ENCODE measurements at places on chromosomes 11 and 22.

GRCh38 chr22:50523806-50524675 lies 1.4 kb downstream of the SCO2 start:
- no peak for DNase-seq

DNA sequence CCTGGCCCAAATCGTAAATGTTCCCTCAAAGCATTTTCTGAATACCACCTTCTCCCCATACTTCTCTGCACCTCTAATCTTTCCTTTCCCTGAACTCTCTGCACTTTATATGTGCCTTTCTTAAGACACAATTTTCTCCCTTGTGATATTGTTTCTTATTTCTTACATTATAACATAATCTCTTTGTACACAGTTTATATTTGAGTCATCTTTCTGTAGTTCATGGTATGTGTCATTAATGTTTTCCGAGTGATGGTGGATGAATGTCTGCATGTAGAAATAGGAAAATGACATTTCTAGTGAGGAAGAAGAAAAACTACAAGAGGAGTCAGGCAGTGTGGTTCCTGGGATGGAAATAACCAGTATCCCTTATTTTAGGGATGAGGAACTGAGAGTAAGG lies 5.5 kb downstream of the ACRV1 start:
- no peak for DNase-seq

GRCh38 chr11:62707277-62707861 lies at the start of the genes BSCL2 and GNG3:
Gene BSCL2, minus strand, starts transcription at chr11:62707424. Its CDS starts 229 bp downstream, at chr11:62707195.
Gene GNG3, plus strand, starts transcription at chr11:62707676. Its CDS starts 620 bp downstream, at chr11:62708296.
- no peak for DNase-seq

- no peak for DNase-seq
These were observed 109.3 kb downstream of the MN1 start for GRCh38 chr22:27692243-27692642.

- no peak for DNase-seq
These were observed 881.3 kb downstream of the KCNA4 start for GRCh38 chr11:29135504-29135903.

DNA sequence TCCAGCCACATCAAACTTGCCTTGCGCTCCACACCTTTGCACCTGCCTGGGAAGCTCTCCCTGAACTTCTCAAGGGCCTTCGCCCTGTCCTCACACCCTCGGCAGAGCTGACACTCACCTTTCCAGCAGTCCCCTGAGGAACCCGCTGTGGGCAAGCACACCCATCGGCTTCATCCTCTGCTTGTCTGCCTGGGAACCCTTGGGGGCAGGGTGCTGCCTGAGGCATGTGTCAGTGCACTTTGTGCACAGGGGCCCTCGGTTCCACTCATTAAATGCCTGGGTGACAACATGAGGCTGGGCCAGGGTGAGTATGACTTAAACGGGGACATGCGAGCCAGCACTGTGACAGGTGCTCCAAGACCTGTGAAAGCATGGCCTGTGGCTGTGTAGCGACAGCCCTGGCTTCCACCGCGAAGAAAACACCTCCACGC lies 2.6 kb upstream of the LRFN4 start:
- no peak for DNase-seq

GRCh38 chr11:67496113-67496512 lies 9.1 kb downstream of the PITPNM1 start:
- DNase-seq, result no peak

DNA sequence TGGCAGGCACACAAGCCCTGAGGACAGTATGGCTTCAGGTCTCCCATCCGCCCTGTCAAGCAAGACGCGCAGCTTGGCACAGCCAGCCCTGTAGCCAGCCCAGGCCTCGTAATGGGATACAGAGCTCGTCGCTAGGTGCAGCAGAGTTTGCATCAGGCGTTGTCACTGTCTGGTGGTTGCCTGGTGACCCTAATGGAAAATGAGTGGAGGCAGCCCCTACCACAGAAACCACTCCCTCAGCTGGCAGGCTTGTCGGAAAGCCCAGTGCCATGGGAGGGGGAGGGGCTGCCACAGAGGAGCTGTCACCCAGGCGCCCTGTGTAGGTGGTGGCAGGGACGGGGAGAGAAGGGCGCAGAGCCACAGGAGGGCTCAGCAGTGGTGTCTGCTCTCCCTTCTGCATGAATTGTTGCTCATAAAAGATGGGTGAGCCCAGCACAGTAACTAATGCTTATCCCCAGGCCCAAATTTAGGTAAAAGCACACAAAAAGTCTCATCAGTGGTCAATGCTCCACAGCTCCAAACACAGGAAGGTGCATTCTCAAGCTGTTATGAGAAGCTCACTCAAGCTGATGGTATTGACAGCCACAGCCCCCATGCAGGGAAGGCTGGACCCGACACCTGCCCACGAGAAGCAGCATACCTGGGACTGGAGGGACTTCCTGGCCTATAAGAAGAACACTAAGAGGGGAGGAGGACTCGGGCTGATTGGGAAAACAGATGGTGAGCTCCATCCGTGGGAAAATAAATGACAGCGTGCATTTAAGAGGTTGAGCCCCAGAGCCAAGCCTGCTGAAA lies 164.6 kb downstream of the ETS1 start:
- DNase-seq, result peak; percentile 90

DNA sequence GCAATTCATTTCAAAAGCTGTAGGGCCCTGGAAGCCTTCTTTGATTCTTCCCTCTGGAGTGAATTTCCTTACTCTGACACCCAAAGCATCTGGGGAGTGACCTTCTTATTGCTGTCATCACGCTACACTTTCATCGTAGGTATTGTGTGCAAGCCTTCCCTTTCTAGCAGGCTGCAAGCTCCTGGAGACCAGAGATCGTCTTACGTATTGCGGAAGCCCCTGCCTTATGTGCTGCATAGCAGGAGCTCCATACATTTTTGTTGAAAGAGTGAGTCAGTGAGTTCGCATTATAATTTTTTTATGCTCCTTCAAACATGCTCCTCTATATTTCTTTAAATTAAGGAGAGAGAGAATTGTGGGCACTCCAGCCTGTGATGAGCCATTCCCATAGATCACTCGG lies 21.2 kb upstream of the TMEM218 start:
- DNase-seq, result no peak

- DNase-seq, result peak; percentile 6
These were observed 3.3 kb downstream of the KCNQ1 start for GRCh38 chr11:2447951-2448650.

DNA sequence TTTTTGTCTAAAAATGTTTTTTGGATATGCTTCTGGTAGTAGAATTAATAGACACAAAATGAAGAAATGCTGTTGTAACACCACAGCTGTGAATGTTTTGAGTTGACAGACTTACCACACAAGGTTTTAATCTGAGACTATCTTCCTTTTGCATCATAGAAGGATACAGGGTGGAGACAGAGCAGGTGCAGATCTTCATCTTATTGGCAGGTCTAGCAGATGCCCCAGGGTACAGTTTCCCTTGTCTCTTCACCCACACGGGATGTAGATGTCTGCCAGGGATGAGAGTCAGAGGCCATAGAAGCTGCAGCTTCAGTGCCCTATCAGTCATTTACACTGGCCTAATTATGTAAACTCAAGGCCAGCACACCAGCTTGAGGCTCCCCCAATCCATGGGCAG lies 985 bp downstream of the OOSP3 start:
- DNase-seq, result no peak

DNA sequence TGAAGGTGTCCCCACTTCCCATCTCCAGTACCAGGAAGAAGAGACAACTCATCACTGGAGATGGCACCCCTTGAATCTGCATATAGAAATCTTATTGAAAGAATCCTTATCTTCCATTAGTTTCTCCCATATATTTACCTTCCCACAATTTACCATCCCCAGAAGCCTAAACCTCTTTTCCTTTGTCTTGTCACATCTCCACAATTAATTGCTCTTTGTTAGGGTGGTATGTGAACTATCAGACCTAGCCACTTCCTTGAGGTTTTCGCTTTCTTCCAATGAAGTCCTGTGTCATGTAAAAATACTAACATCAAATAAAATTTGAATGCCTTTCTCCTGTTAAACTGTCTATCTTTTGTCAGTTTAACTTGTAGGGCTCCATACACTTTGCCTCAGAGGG lies 37.9 kb downstream of the FAM227A start:
- DNase-seq, result no peak

- no peak for DNase-seq
These were observed 517.4 kb downstream of the BUD13 start for GRCh38 chr11:116255321-116255953.

DNA sequence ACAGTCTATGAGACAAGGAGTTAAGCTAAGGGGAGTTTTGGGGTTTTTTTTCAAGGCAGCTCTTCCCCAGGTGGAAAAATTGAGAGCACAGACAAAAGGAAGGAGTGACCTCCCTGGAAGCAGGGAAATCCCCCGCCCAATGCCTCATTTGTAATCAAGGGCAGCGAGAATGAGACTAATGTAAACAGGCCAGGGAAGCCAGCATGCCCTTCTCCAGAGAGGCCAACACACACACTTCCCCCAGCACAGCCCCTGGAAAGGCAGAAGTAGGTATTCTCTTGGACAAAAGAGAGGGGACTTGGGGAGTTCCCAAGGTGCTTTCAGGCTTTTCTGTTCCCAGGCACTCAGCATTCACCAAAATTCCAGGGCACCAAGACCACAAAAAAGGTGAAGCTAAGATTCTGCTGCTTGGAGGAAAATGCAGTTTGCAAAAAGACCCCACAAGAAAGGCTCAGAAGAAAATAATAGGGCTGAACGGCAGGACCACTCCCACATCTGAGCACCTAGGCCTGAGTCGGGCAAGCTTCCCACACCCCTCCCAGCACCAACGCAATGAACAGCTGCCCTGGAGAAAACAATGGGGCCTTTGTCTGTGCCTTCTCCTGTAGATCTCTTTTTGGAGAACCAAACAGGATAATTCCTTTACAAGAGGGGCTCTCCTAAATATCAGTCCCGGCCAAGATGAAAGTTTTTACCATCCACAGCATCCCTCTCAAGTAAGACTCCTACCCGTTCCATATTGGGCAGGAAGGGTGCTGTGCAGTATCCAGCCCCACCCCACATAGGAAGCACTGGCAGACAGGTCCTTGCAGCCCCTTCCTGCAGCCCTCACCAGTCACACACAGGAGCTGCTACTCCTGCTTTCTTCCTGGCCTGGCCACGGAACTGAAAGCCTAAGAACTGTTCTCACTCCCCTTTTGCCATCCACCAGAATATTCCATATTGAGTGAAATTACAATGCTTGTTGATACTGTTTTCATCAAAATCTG lies 70.7 kb upstream of the AKIP1 start:
- DNase-seq, result no peak

DNA sequence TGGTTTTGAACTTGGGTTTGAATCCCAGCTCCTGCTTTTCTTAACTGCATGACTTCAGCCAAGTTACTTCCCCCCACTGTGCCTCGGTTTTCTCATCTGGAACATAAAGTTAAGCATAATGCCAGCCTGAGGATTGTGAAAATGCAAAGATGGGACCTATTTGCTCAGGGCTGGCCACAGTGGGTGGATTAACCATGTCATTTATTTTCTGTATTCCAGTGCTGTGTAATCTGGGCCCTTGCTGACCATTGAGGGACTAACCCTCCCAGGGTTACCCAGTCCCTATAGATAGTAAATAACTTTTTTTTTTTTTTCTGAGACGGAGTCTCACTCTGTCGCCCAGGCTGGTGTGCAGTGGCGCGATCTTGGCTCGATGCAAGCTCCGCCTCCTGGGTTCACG lies 1.5 kb upstream of the VPREB3 start:
- no peak for DNase-seq

DNA sequence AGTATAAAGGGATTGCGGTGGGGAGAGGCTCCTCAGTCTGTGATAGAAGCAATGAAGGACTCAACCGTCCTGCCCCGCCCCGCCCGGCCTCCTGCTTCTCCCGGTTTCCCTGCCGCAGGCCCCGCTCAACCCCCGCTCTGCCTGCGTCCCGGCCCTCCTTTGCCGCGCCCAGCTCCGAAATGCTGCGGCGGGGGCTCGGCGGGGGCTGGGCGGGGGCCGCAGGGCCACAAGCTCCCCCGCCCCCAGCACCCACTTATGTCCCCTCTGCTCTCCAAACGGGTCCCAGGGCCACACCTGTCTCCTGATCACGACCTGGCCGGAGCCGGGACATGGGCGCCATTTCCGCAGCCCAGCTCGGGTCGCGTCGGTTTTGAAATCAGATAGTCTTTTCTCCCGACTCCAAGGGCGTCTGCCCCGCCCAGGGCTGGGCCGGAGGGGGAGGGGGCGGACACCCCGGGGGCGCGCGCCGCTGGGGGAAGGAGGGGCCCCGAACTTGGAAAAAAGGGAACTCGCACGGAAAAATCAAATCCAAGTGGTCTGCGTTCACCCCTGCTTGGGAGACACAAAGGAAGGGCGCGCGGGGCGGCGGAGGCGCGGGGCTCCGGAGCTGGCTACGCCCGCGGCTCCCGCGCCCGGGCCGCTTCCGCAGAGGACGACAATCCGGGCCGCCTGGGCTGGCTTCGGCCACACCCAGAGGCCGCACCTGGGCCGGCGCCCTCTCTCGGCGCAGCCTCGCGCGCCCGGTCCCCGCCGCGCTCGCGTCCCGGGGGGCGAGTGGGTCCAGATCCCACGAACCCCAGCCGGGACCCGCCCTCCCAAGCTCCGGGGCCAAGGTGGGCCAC lies 70.6 kb upstream of the EP300 start:
- DNase-seq, result peak; percentile 51

DNA sequence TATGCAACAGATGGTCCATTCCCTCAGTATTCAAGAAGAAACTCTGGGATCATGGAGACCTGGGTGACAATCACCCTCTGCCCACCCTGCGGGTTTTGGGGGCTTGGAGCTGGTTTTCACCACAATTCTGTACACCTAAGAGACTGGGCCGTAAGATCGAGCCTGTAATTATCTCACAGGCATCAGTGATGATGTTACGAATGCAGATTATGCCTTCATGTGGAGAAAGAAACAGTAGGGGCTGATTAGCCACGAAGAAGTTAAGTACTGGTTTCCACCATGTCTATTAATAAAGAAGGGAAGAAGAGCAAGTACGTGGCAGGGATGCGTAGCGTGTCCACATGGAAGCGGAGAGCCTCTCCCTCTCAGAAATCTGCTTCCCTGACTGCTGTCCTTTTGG lies 5.3 kb upstream of the EFCAB6 start:
- DNase-seq, result no peak

GRCh38 chr11:114297806-114298709 lies 1.9 kb downstream of the NNMT start:
- no peak for DNase-seq

DNA sequence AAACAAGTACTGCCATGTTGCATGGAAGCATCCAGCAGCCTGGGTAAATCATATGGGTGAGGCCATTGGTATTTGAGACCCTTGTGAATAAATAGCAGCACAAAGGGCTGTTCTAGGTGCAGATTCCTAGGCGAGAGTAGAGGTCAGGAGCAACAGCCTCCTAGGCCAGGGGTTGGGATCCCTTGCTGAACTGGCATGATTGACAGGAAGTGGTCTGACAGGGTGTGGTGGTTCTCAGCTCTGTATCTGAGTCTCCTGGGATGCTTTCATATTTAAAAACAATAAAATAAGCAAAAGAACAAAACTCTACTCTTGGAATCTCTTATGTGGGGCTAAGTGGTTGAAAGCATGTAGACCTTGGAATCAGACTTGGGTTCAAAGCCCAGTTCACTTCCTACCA lies 35.8 kb downstream of the INSC start:
- DNase-seq, result no peak

All from activated naive CD4-positive, alpha-beta T cell treated with anti-CD3 and anti-CD28 coated beads, Interleukin-2, amount 50 U/mL, for 16 hours (primary cell).